Stimulated activated CD4-positive, alpha-beta T cell treated with anti-CD3 and anti-CD28 coated beads, Interleukin-1b, Interleukin-23, amount 100 ng/mL, for 48 hours (primary cell): ENCODE measurements at places on chromosomes 6 and 20.

DNA sequence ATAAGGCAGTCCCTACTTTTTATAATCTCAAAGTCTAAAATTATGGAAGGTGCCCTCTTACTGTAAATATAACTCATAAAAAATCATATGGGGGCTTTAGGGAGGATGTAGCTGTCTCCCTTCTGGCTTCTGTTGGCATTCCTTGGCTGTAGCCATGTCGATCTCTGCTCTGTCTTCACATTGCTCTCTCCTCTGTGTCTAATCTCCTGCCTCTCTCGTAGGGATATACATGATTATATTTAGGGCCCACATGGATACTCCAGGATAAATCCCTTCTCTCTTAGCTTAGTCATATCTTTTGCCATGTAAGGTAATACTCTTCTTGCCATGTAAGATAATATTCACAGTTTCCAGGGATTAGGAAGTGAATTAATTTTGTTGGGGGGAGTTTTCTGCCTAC is 28.6 kb downstream of the CDS2 start:
- DNase-seq = no peak

DNA sequence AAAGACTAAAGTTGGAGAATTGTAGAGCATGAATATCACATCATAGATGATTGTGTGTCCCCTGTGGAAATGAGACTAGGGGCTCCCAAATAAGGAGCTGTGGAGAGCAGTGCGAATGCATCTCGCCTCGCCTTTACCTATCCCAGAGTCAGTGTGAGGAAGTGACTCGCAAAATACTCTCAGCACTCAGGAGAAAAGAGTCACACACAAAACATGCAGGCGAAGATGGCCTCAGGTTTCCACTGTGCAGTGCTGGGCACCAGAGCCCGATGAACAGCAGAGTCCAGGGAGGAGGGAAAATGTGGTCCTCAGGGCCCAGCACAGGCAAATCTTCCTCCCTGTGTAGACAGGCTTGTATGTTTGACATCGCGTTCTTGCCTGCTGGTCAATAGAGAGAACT is 126.5 kb upstream of the AFDN start:
- no peak for DNase-seq

GRCh38 chr6:128531696-128532095 is 11.3 kb upstream of the PTPRK start:
- no peak for DNase-seq

- DNase-seq = no peak
Observed at GRCh38 chr6:151374036-151374683, 17.2 kb downstream of the ZBTB2 start.

- DNase-seq = no peak
Observed at GRCh38 chr6:40183902-40184301, 249.6 kb upstream of the MOCS1 start.

- DNase-seq = no peak
Observed at GRCh38 chr20:1894471-1894950, 696 bp upstream of the SIRPA start.

DNA sequence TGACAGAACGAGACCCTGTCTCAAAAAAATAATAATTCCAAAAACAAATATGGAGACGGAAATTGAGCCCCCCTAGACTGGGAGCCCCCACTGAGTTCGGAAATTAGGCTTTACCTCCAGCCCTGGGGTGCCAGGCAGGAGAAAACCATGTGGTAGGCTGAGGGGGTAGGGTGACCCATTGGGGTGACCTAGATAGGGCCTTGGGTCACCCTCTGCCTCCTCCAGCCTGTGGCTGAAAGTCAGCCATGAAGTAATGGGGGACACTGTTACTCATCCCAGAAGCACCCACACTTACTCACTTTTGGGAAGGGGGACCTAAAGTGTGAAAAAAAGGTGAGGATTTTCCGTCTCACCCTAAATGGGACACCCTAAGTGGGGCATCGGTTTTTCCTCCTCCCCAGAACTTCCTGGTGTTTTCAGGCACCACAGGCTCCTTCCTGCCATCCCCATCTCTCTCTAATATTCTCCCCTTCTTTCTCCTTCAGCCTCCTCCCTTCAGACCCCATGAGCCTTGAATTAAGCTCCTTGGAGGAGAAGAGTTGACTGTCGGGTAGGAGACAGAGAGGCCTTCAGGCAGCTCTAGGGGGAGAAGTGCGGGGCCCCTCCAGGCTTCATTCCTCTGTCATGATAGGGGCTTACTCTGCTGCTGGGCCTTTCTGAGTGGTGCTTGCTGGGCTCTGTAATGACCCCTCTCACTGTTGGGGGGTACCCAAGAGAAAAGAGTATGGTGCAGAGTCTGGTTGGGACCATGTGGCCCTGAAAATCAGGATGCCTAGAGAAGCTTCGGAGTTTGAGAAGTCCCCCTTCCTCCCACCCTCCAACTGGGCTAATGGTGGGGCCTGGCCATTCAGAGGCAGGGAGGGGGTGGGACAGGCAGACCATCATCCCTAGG is 2.4 kb downstream of the LTB start:
- DNase-seq = peak; percentile 35

GRCh38 chr6:147855803-147856482 is 347.5 kb downstream of the SAMD5 start:
- DNase-seq = no peak

GRCh38 chr6:51885957-51886356 is 201.5 kb downstream of the PKHD1 start:
- DNase-seq = no peak

DNA sequence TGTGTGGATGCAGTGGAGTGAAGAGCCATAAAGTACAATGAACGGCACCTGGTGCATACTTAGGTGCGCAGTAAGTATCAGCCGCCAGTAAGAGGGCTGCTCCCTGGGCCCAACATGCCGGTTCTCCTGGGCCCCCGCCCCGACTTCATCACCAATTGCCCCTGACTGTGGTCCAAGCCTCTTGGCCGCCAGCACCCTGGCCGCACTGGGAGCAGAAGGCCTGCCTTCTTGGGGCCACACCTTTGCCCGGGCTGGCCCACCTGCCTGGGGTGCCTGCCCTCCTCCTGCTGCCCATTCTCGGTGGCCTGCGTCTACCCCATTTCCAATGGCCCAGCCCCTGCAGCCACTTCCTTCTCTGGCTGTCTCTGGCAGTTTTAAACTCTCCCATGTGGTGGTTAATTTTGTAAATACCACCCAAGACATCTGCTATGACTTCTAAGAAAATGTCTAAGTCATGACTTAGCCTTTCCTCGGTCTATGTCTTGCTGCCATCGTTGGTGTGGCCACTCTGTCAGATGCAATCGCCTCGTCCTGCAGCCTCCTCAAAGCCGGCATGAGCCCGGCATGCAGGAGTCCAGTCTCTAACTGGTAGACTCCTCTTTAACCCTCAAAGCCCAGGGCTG is 36.8 kb downstream of the PMEPA1 start:
- DNase-seq = no peak

DNA sequence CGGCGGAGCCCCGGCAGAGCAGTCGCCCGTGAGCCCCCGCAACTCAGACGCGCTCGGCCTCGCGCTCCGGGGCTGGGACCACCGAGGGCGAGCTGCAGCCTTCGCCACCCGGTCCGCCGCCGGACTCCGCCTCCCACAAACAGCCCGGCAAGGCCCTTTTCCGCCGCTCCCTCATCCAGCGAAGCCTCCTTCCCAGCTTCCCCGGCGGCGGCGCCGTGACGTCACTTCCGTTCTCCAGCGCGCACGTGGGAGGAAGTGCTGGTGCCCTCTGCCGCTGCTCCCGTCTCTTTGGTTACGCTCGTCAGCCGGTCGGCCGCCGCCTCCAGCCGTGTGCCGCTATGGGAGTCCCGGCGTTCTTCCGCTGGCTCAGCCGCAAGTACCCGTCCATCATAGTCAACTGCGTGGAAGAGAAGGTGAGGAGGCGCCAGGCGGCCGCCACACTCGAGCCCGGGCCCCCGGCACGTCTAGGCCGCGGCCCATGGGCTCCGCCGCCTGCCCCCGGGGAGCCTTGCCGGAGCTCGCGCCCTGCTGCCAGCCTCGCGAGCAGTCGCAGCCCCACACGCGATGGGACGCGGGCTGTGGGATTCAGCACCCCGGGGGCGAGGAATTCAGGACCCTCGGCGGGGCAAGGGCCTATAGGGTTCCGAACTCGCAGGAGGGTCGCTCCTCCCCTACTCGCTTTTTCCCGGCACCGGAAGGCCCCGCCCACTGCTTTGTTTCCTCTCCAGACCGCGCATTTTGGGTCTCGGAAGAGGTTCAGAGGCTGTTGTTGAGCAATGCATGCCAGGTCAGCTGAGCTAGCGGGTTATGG is at the start of gene XRN2:
Gene XRN2 (plus strand): TSS at position 271 of the 811 bp plus-strand sequence. CDS start 68 bp downstream, at position 339.
- DNase-seq = peak; percentile 96

DNA sequence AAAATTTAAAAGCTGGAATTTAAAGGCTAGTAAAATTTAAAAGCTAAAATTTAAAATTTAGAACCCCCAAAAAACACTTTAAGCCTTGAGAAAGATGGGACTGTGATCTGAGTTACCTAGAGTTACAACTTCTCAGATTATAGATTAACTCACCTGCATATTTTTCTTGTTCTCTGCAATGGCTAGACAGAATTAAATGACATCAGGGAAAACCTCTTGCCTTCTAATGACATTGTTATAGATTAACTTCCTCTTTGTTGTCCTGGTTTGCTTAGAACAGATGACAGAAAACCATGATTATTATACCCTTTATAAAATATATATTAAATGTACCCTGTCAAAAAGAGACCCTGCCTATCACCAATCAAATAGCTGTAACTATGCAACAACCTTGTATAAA is 56.4 kb downstream of the TRDN start:
- DNase-seq = no peak

GRCh38 chr6:135012764-135013163 is 41.9 kb downstream of the HBS1L start:
- no peak for DNase-seq

GRCh38 chr20:5080384-5080877 is 39.3 kb downstream of the PCNA start:
- DNase-seq = peak; percentile 47

DNA sequence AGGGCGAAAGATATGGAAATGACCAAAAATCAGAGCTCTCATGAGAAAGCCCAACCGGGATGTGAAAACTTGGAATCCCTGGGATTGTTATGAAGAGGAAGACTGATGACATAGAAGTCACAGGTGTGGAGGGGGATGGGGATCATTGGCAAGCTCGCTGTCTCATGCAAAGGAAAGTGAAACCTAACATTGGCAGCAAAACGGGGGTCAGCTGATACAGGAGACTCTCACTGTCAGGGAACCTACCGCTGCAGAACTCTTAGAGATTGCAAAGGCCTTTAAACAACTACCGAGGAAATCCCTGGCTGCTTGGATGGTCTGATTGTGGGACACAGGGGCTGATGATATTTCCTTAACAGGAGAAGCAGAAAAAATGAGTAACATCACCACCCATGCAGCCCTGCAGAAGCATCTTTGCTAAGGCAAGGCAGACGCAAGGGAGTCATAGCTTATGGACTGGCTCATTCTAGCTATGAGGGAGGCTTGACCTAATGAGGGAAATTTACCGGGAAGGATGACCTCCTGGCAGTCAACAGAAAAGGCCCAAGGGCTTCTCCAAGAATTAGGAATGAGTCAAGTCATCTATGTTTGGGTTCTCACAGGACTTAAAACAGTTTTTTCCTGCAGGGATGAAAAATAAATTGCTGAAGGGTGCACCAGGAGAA is 7.0 kb downstream of the MUC21 start:
- no peak for DNase-seq

DNA sequence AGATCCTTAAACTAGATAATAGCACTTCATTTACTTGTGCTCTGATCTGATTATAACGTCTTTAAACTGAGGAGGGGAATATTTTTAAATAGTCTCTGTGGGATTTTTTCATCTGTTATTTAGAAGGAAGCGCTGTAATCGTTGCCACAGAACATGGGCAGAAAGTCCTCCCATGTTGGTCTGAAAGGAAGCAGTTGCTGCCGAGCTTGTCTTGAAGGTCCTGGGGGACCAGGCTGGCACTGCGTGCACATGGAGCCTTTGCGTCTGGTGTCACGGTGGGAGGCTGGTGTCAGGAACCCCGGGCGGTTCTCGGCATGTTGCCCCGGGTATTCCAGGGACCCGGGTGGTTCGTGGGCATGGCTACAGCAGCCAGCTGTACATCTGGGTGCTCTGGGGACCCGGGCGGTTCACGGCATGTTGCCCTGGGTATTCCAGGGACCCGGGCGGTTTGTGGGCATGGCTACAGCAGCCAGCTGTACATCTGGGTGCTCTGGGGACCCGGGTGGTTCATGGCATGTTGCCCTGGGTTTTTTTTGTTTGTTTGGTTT is 11.5 kb downstream of the TPD52L2 start:
- DNase-seq = no peak

GRCh38 chr6:75943381-75943780 is 129.1 kb downstream of the IMPG1 start:
- DNase-seq = no peak

- DNase-seq = no peak
Observed at GRCh38 chr6:108609276-108609769, 48.6 kb downstream of the FOXO3 start.

GRCh38 chr6:107816818-107817217 is 7.3 kb downstream of the SCML4 start:
- no peak for DNase-seq

- DNase-seq = peak; percentile 71
Observed at GRCh38 chr6:43644940-43645612, at the start of gene RSPH9. TSS of gene RSPH9 (plus strand) at chr6:43645036. CDS start at chr6:43645099, 63 bp downstream.

GRCh38 chr6:16840291-16840690 is 79.0 kb upstream of the ATXN1 start:
- DNase-seq = no peak

- no peak for DNase-seq
Observed at GRCh38 chr6:161088676-161089328, 97.2 kb downstream of the MAP3K4 start.

DNA sequence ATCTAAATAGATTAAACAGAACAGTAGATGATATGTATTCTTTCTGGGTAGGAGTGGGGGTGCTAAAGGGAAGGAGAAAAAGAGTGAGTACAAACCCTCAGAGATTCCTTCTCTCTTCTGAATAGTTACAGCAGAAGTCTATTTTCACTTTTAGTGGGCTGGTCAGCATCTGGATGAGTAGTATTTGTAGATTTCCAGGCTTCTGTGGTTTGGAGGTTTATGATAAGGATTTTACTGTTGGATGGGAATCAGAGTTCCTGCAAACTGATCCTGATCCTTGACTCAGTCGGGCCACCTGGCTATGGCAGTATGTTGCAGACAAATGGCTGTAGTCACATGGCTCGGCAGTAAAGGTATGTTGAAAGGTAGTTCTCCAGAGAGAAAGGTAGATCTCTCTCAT is 84.3 kb upstream of the IFNGR1 start:
- DNase-seq = no peak

DNA sequence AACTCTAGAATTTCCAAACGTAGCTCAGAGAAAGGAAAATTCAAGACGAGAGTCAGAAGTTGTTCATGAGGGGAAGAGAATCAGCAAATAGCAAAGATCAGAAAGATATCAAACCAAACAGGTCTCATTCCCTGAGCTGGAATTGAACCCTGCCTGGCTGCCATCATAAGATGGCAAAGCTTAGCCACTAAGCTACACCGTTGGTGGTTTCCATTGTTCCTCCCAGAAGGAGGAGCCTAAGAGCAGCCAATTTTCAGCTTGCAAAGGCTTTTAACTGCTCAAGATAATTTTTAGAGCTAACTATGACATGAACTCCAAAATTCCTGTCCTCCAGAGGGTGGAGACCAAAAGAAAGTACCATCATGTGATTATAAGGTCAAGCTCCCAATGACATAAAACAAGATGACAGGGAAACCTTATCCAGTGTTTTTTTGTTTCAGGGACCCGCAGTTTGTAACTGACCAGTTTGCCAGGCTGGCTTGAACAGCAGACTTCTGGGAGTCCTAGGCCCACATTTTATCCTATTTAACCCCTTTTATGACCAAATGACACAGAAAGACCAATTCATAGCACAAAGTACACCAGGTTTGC is 55.9 kb downstream of the COL11A2 start:
- DNase-seq = no peak

- DNase-seq = peak; percentile 73
Observed at GRCh38 chr6:27553123-27553904, 80.4 kb upstream of the ZNF184 start.
